Left forelimb (tissue), 1 donor: ENCODE measurements at places on chromosomes 7 and 10.

GRCh38 chr7:28277364-28277763, 96.8 kb upstream of the JAZF1 start:
- DNase-seq: no peak

GRCh38 chr7:80385508-80385907, 126.4 kb downstream of the GNAT3 start:
- DNase-seq: no peak

DNA sequence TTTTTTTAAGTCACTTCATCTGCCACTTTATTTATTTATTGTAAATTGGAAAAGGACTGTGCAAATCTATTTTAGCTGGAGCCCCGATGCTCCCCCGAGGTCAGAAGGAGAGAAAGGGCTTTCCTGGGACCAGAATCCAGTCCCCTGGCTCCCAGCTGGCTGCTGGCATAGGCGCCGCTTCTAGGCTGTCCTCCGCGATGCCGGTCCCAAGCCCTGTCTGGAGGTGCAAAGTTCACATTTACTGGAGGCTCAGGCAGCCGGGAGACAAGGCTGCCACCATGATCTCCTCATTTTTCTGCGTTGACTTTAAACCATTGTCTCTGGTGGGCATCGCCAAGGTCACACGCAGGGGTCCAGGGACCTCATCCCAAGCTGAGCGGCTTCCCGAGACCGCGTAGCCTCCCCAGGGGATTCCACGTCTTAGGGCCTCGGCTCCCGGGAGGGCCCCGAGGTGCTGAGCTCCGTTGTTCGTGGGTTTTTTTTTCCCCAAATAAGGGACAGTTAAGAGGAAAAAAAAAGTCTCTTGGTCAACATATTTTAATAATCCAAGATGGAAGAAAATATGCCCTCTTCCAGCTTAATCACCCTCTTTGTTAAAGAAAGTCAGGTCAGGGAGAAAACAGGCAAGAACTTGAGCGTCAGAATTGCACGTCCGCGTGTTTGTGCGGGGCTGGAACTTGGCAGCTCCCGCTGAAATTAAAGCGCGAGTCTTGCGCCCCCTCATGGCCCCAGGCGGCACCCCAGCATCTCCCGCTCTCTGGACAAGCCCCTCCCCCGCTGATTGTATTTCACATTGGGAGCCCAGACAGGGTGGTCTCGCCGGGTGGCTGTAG, 11.9 kb downstream of the RGR start:
- DNase-seq: no peak

DNA sequence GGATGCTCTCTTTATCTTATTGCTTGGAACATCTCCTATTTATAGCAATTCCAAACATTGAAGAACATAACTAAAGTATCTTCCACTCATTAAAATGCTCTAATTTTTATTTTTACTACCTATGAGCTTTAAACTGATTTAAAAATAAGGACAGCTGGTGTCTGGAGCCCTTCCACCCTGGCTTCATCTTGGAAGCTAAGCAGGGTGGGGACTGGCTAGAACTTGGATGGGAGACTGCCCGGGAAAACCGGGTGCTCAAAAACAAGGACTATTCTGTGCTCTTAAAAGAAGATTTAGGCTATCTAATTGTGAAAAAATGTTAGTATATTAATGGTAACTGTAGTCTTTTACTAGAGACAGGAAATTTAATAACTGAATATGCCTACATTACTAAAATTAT, 69.2 kb downstream of the ARMC3 start:
- DNase-seq: no peak

DNA sequence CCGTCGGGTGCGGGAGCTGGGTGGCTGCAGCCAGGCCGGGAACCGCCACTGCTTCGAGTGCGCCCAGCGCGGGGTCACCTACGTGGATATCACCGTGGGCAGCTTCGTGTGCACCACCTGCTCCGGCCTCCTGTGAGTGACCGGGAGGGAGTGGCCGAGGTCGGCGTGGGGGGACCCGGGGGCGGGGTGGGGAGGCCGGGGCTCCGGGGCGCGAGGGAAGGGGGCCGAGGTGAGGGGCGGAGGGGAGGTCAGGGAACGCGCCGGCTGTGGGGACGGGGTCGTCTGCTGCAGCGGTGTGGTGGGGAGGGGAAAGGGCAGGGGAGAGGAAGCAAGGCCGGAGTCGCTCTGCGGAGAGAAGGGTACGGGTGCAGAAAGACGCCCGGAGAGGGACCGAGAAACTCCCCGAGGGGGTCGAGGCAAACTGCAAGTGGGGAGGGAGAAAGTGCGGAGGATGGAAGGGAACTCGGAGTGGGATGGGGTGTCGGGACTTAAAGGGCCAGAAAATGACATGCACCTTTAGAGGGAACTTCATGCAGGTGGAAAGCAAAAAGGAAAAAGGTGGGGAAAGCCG, 518 bp downstream of the AGFG2 start:
- no peak for DNase-seq

GRCh38 chr7:67267914-67268313, 271.3 kb downstream of the TYW1 start:
- DNase-seq: no peak

DNA sequence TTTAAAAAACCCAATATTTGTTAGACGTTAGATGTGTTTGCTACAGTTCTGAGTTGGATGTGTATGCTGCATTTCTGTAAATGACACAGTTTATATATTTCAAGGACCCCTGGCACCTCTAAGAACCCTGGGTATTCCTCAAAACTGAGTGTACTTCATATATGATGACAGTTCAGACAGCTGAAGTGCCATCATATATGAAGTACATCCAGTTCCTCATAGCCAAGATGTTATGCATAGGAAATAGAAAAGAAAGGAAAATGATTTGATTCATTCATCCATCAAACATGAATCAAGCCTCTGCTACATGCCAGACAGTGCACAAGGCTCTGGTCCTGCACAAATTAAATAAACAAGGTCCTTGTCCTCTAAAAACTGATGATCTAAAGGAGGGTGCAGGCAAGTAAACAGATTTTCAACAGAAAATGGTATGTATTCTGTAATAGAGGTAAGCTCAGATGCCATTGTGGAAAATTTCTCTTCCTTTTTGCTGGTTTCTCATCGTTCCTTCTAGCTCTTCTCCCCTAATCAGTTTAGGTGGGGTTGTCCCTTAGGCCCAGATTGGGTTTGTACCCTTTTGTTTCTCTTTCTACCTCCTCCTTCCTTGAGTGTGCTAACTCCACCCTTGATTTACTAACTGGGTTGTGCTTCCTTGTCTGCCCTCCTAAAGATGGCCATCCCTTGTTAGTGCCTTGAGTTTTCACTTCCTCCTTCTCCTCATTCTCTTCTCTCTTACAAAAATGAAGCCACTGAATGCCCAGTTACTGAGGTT, 25.3 kb upstream of the SMIM30 start:
- DNase-seq: no peak

GRCh38 chr10:16292366-16292765, 144.4 kb upstream of the PTER start:
- DNase-seq: no peak

DNA sequence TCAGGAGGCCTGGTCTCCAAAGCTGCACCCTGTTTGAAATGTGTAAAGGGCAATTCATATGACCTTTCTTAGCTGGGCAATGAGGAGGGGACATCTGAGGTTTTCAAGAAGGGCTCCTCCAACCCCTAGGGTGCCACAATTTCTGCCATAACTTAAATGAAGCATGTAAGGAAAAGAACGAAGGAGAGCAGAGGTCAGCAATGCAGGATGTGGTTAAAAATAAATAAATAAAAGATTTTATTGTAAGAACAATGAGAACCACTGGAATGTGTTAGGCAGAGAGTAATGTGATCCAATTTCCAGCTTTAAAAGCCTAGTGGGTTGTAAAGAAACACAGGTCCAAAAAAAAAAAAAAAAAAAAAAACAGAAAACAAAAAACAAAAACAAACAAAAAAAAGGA, 673.1 kb downstream of the TNS3 start:
- DNase-seq: no peak

DNA sequence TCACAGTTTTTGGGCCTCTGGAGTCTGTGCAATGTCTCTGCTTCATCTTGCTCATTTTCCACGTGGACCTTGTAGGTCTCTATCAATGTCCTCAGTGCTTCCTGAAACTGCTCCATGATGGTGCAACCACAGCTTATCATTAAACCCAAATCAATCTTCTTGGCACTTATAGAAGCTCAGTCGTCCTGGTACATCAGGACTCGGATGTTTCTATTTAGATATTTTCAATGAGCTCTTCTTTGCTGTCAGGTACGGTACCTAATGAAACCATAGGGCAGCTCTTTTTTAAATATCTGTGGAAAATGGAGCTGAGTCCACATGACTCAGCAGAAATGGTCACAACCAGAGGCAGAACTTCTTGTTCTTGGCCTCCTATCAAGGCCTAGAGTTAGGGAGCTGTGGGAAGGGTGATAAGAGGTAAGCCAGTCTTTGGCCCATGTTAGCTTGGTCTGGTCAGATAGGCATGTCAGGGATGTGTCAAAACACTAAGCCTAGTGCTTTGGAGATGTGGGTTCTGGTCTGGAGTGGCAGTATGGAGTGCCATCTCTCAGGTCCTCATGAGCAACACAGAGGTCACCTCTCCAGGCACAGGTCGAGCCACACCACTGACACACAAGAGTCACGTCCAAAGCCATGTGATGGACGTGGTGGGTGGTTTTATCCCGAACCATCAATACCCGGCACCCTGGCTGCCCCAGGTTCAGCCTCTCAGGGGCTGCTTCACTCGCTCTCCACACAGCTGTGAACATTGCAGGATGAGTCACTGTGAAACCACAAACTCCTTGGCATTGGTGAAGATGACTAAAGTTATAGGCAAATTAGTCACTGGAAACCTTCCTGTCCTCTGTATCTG, 87.0 kb downstream of the TBXAS1 start:
- DNase-seq: no peak

DNA sequence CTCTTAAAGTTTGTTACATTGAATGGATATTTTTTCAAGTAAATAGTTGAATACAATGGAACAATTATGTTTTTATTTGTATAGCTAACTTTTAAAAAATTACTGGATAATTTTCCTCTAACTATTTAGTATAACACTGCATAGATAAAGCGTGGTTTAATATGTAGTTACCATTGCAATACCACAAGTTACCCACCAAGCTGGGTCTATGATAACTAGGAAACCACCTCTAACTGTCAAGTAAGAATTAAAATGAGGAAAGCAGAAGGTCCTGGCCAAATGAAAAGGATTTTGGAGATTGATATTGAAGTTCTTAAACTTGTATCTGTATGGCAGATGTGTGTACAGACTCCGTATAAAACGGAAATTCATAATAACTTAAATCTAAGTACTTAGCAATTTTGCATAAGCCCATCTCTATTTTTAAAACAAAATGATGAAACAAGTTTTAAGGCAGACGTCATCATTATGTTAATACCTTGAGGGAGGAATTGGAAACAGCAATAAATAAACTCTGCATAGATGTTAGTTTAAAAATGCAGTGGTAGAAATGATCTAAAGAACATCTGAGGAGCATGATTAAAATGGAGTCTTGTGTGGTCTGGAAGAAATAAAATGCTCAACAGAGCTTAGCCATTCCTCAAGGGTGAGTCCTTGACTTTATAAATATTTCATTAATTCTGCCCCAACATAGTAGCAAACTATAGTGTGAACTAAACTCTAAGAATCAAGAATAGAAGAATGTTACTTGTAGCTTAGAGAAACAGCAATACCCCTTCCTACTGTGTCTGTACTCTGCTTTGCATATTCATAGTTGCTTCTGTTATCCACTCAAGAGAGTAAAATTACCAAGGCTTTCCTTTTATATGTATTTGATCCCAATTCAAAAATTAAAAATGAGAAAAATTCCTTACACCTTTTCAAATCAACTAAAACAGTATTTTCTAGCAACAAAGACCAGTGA, 206.4 kb upstream of the FERD3L start:
- no peak for DNase-seq

- DNase-seq: no peak
Measured at GRCh38 chr7:22885797-22886261, 63.2 kb upstream of the TOMM7 start.

- DNase-seq: no peak
Measured at GRCh38 chr7:133359449-133359848, 106.6 kb downstream of the EXOC4 start.

DNA sequence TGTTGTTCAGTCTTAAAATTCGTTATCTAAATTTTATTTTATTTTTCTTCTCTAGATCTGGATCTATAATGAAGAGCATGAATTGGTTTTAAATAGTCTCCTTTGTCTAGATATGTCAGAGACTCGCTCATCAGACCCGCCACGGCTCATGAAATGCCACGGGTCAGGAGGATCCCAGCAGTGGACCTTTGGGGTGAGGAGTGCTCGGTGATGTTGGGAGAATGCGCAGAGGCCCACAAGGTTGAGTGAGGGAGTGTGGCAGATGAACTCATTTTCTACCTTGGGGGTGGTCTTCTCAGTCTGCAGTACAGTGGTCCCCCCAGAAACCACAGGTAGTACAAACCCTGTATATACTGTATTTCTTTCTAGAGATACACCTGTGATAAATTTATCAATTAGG, 95.3 kb downstream of the GALNT11 start:
- no peak for DNase-seq

DNA sequence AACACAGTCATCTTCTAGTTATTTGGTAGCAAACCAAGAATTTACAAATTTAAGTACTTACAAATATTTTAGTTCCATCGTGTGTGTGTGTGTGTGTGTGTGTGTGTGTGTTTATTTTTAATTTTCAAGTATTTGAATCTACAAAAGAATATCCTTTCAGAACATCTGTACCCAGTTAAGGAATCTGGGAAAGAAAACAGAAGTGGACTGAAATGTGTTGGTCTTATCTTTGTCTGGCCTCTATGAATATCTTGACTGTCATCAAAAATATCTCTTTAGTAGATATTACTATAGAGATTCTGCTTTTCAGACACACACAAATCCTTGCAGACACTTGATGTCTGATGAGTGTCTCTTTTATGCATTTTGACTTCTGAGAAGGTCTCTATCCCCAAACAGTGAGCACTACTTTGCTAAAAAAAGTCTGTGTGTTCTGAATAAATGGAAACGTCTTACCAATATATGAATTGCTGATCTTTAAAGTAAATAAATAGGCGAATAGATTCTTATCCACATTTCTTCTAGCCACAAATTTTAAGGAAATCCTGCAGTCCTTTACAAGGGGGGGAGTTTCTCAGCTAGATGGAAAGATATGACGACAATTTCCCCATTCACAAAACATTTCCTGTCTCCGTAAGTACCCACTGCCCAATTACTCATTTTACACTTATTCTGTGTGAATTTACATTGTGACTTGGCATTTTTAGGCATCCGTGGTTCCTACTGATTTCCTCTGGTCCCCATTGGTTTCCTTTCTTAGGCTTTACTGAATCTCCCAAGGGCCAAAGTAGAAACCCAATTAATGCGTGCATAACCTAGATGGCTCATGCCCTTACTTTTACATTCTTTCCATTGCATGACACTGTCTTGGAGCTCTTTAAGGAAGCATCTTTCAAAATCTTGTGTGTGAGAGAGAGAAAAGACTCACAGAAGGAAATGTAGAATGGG, 36.0 kb downstream of the NRCAM start:
- DNase-seq: no peak

DNA sequence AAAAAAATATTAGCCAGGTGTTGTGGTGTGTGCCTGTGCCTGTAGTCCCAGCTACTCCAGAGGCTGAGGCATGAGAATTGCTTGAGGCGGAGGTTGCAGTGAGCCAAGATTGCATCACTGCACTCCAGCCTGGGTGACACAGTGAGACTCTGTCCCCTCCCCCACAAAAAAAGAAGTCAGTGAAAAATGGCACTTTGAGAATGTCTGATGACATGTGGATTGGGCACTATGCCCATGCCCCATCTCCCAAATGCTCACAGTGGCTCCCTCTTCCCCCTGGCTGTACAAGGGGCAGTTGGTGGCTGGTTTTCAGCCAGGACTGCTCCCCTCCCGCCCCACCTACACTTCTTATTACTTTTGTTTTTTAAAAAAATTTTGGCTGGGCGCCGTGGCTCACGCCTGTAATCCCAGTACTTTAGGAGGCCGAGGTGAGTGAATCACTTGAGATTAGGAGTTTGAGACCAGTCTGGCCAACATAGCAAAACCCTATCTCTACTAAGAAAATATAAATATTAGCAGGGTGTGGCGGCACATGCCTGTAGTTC, 26.1 kb downstream of the IL15RA start:
- DNase-seq: no peak
